Amniotic epithelial cell (primary cell): ENCODE measurements at places on chromosomes 4 and X.

GRCh38 chr4:80202190-80202711, 4.9 kb downstream of the PRDM8 start:
- peak; percentile 38 for DNase-seq

DNA sequence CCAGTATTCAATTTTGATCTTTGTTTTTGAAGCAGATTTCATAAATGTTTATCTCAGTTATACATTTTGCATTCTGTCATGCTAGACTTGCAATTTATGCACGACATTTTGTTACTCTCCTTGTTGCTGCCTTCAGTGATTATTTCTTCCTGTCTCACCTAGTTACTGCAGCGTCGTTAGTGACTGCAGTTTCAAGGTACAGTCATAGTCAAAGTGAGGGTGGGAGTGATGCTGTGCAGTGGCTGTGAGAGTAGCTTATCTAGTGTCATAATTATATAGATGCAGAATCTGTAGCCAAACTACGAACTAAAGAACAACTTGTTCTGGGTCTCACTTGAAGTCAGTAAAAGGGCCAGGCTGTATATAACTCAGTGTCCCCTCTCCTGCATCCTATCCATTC, 69.8 kb downstream of the GPR101 start:
- no peak for DNase-seq

DNA sequence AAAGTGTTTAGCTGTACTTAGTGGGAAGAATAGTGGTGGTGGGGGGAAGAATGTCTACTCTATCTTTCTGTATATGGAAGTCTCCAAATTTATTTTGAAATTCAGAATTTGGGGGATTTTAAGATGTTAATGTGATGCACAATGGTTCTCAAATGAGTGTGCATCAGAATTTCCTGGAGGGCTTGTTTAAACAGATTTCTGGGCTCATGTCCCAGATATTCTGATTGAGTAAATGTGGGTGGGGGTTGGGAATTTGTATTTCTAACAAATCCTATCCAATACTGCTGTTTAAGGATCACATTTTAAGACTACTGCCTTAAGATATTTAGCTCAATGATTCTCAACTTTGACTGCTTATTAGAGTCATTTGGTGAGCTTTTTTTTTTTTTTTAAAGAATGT, 15.1 kb upstream of the INTS6L start:
- no peak for DNase-seq

GRCh38 chr4:70925899-70926635, 23.9 kb downstream of the MOB1B start:
- DNase-seq, result no peak

DNA sequence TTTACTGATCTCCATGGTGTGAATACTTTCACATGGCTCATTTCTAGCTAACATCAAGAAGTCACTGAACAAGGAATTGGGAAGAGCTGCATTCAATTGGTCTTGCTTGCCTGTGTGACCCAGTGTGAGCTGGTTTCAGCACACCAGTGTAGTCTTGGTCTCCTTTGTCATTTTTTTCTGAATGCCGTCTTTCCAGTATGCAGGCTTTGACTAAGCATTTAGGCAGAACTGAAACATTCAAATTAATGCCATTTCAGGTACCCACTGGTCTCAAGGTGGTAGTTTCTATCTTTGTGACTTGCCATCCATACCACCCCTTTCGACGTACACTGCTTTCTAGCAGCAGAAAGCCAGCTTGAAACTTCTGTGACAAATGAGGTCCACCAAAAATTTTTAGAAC, 550.5 kb upstream of the BOD1L1 start:
- DNase-seq, result no peak

GRCh38 chrX:7147413-7147977, at the start of gene STS:
TSS of gene STS (plus strand) at chrX:7147712. CDS start at chrX:7253200, 105,488 bp downstream.
- DNase-seq, result peak; percentile 7

DNA sequence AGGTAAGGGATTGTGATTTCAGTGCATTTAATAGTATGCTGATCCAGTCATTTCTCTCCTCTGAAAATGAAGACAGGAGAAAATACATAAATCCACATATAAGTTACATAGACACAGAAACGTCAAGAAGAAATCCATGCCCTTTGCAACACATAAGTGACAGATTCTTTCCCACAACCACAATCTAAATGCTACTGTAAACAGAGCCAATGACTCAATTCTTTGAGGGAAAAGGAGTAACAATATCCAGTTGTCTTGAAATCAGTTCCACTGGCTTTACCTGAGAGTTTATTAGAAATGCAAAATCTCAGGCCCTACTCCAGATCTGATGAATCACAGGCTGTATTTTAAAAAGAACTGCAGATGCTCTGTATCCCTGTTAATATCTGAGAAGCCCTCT, 66.4 kb downstream of the ARAP2 start:
- DNase-seq, result peak; percentile 63

- DNase-seq, result no peak
Observed at GRCh38 chrX:53616946-53617345, 69.6 kb downstream of the HUWE1 start.

- DNase-seq, result no peak
Observed at GRCh38 chr4:161287678-161288352, 876.0 kb downstream of the FSTL5 start.

GRCh38 chr4:43275779-43276178, 383.3 kb downstream of the GRXCR1 start:
- no peak for DNase-seq

GRCh38 chrX:24553011-24553410, 87.9 kb downstream of the PDK3 start:
- DNase-seq, result no peak

DNA sequence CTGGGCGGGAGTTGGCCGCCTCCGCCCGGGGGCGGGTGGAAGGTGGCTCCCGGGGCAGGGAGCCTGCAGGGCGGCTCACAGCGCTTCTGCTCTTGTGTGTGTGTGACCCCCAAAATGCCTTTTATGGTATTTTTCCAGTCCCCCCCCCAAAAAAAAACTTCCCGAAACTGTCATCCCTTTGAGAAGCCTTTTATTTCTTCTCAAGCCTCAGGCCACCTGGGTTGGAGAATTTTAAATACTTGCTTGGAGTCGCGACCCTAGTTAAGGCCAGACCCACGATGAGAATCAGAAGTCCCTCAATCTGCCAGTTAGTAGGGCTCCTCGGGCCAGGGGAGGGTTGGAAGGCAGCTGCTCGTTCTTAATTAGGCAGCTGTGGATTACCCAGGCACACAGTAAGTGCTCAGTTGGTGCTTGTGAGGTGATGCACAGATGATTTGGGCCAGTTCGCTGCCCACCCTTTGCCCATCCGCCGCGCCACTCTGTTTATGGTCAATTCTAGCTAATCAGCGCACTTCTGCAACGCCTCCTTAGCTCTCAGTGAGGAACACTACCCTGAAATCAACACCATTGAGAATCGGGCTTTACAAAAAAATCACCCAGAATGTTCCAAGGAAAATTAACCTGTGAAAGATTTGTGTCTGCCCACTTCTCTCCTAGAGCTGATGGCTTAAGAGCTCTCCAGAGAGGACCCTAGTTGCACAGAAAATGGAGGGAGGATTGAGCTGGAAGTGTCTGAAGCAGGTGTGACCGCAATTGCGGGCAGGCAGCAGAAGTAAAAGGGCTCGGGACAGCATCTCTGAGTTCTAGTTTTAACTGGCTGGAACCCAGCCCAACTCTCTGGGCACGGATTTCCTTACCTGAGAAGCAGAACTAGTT, 648 bp upstream of the SCD5 start:
- DNase-seq, result no peak

- no peak for DNase-seq
Observed at GRCh38 chrX:374596-374995, 12.1 kb downstream of the PPP2R3B start.

DNA sequence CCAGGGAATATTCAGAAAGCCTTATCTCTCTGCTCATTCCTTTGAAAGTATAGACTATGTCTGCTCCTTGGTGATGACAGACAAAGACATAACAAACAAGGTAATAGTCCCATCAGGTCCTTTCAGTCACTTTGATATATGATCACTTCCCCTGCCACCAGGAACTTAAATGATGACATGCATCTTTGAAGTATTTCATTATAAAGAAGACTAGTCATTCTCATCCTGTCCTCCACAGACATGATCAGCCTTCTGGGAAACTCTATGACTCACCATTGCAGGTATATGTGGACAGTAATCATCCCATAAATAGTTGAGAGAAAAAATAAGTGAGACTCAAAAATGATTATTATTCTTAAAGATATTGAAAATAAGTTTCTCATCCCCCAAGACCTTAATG, 117.5 kb upstream of the VCX2 start:
- DNase-seq, result no peak

DNA sequence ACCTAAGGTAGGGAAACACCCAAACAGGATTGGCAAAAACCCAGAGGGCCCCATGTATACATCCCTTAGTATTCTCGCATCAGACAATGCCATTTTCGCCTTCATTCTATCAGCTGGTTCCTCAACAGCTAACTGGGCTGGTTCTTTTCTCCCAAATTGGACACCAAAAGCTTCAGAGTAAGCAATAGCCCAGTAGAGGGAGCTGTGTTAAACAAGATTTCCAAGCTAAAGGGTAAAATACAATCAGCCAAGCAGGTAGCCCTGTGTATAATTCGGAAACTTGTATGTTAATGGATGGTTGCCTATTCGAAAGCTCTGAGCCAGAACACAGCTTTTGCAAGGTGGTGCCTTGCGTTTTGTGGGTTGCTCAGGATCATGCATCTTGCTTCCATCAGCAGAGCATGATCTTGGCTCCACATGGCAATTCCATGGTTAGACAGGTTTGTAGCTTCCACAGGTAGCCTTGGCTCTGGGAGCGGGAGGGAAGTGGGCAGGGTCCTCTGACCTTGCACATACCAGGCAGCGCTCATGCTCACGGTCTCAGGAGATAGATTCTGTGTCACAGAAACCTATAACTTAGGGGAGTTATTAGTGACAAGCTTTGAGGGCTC, 115.2 kb upstream of the LNX1 start:
- DNase-seq, result peak; percentile 71

- DNase-seq, result peak; percentile 77
Observed at GRCh38 chr4:150217192-150217591, 138.9 kb downstream of the DCLK2 start.

DNA sequence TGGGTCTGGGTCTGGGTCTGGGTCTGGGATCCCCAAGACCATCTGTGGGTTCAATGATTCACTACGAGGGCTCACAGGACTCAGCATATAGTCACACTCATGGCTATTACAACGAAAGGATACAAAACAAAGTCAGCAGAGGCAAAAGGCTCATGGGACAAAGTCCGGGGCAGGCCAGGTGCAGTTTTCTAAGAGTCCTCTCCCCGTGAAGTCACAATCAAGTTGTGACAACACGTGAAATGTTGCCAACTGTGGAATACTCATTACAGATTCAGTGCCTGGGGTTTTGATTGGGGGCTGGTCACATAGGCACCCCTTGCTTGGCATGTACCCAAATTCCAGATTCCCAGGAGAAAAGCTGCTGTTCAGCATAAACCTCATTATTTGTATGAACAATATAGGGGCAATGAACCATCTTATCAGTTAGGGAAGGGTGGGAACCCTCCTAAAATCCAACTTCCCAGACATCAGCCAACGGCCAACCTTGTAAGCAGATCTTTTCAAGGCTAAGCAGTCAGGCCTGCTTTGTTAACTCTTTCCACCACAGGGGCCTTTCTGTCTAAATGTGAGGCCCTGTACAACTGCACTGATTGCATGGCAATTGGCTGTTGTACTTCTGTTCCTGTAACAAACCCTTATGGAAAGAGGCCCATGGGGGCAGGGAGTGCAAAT, 58.2 kb upstream of the DIPK2B start:
- no peak for DNase-seq

- DNase-seq, result peak; percentile 36
Observed at GRCh38 chr4:69881173-69881773, 21.3 kb upstream of the SULT1E1 start.

DNA sequence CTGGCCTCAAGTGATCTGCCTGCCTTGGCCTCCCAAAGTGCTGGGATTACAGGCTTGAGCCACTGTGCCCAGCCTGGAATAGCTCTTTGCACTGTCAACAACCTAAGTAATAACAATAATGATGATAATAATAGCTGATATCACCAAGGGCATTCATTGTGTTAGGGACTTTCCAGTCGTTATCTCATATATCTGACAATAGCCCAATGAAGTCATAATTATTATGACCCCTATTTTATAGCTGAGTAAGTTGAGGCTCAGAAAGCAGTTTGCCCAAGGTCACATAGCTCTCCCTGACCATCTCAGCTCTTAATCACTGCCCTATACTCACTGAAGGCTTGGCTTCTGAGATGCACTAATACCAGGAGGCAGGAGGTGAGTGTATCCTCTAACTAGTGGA, 18.7 kb upstream of the MAP7D3 start:
- no peak for DNase-seq
